Mononuclear cell (primary cell): ENCODE measurements at places on chromosomes 4 and X. TPM values are rescaled to one million over a fixed set of nuclear protein-coding genes. Genes with fewer than 3 reads are reported as not detected.

The SSX2 gene
- not detected for total RNA-seq

The CHRDL1 gene
- total RNA-seq: 0.10 TPM

The GABRG1 gene
- not detected for total RNA-seq

The CSAG3 gene
- not detected for total RNA-seq

The ARHGAP36 gene
- not detected for total RNA-seq

The CSN1S1 gene
- total RNA-seq: not detected

The UGT2B15 gene
- not detected for total RNA-seq

The TKTL1 gene
- 4.1 TPM for total RNA-seq

The STPG2 gene
- total RNA-seq: 0.73 TPM

The FOXR2 gene
- not detected for total RNA-seq

The LEF1 gene
- 327 TPM for total RNA-seq

The SLC10A4 gene
- not detected for total RNA-seq

The TLR2 gene
- total RNA-seq: 155 TPM

The DMRTC1B gene
- 0.42 TPM for total RNA-seq
